Effector memory CD8-positive, alpha-beta T cell (primary cell): ENCODE measurements at places on chromosomes 7 and 10.

GRCh38 chr10:24681572-24682088 is 42.1 kb downstream of the ARHGAP21 start:
- no peaks in the 10 kb centered on the region for H3K27me3 ChIP-seq
- no peak overlapping the region for H3K27ac ChIP-seq
- H3K4me1 ChIP-seq, result no peaks in the 10 kb centered on the region
- peaks cover 3% of the 10 kb centered on the region for H3K36me3 ChIP-seq

- peak overlapping the region; percentile 99 for H3K27ac ChIP-seq
- H3K4me1 ChIP-seq, result peaks cover 24% of the 10 kb centered on the region
- peaks cover 11% of the 10 kb centered on the region for H3K27me3 ChIP-seq
- peaks cover 29% of the 10 kb centered on the region for H3K36me3 ChIP-seq
- H3K4me3 ChIP-seq, result peak overlapping the region; percentile 83
- no peak for DNase-seq
These were observed 1.7 kb downstream of the SFXN3 start for GRCh38 chr10:101032637-101033224.

GRCh38 chr7:96203786-96204185 is 118.1 kb downstream of the SLC25A13 start:
- H3K4me1 ChIP-seq, result no peaks in the 10 kb centered on the region
- H3K4me3 ChIP-seq, result no peak overlapping the region
- H3K27ac ChIP-seq, result no peak overlapping the region
- H3K27me3 ChIP-seq, result no peaks in the 10 kb centered on the region
- H3K36me3 ChIP-seq, result peaks cover 6% of the 10 kb centered on the region

DNA sequence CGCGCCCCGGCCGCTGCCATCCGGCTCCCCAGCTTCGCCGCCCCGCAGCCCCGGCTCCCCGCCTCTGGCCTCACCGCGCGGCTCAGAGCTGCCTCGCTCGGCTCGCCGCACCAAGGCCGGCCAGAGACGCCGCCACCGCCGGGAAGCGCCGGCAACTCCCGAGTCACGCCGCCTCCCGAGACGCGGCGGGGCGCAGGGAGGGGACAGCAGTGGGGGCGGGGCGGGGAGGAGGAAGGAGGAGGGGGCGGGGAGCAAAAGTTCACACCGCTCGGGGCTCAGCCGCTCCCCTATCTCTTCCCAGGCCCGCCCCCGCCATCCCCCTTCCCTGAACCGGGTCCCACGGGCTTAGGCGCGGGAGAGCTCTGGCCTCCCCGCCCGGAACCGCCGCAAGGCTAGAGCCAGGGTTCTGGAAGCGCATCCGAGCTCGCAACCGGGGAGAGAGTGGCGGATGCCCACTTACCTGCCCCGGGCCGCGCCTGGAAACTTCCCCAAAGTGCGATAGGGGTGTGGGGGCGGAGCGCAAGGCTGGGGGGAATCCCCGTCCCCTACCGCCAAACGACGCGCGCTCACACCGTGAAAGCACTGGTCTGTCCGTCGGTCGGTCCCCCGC is 1.0 kb downstream of the CHST15 start:
- no peak overlapping the region for H3K4me3 ChIP-seq
- no peaks in the 10 kb centered on the region for H3K4me1 ChIP-seq
- no peak for DNase-seq
- H3K27ac ChIP-seq, result no peak overlapping the region
- peaks cover 4% of the 10 kb centered on the region for H3K36me3 ChIP-seq

DNA sequence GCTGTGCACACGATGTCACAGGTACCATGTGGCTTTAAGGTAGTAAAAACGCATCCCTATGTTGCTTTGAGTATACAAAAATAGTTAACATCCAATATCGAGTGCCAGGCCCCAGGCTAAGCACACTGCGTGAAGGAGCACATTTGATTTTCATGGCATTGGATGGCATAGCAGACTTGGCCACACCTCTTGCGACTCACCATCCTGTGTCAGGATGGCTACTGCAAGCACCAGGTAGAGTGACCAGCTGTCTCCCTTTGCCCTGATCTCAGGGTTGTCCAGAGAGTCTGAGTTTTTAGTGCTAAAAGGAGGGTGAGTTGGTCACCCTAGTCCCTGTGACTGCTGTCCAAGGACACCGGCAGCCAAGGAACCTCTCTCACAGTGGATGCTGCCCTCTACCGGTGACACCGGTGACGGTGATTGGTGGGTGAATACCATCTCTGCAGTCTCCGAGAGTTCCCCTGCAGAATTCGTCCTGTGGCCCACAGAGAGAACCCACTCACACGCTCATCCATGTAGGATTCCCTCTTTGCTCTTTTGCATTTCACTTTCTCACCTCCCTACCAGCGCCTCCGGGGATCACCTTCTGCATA is 76.1 kb downstream of the BICC1 start:
- no peaks in the 10 kb centered on the region for H3K4me1 ChIP-seq
- no peak for DNase-seq
- no peaks in the 10 kb centered on the region for H3K27me3 ChIP-seq
- no peak overlapping the region for H3K27ac ChIP-seq
- no peaks in the 10 kb centered on the region for H3K36me3 ChIP-seq
- H3K4me3 ChIP-seq, result no peak overlapping the region

GRCh38 chr7:86339051-86339450 is 304.7 kb upstream of the GRM3 start:
- H3K27ac ChIP-seq, result no peak overlapping the region
- no peaks in the 10 kb centered on the region for H3K27me3 ChIP-seq
- no peaks in the 10 kb centered on the region for H3K36me3 ChIP-seq
- DNase-seq, result no peak

GRCh38 chr10:62048919-62049623 is 147.6 kb downstream of the ARID5B start:
- H3K4me1 ChIP-seq, result peaks cover 83% of the 10 kb centered on the region
- H3K4me3 ChIP-seq, result peak overlapping the region; percentile 81
- peaks cover 33% of the 10 kb centered on the region for H3K36me3 ChIP-seq
- H3K27me3 ChIP-seq, result no peaks in the 10 kb centered on the region
- DNase-seq, result peak; percentile 39

DNA sequence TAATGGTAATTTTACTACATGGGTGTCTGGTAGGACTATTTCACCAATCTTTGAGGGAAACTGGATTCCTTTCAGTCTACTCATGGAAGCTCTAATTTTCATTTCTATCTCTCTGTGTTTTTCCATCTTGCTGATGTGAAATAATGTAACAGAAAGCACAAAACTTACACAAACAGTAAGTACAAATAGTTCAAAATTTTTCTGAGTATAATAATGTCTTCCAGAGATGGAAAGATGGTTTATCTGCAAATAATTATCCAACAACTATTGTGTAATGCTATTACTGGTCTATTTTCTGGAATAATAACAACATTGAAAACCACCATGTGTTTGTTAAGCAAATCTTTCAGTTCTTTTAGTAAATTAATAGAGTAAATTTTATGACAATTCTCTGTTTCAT is 565.8 kb upstream of the MGMT start:
- H3K36me3 ChIP-seq, result no peaks in the 10 kb centered on the region
- no peak overlapping the region for H3K27ac ChIP-seq
- no peak overlapping the region for H3K4me3 ChIP-seq
- H3K4me1 ChIP-seq, result no peaks in the 10 kb centered on the region
- no peak for DNase-seq

DNA sequence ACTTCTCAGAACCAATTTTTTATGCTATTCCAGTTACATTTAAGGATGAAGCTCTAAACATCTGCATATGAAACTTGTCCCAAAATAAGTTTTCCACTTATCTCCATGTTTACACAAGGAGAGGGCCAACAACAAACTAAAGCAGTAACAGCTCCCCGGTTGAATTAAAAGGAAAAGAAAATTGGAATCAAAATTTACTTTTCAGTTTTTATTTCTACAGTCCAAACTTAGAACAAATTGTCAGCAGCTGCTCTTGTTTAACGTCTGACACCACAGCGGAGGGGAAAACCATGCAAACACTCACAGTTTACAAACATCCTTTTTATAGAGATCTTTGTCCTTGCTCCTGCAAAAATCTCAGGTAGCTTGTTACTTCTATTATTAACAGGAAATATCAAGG is 101.3 kb downstream of the COL28A1 start:
- H3K27me3 ChIP-seq, result peaks cover 41% of the 10 kb centered on the region
- DNase-seq, result no peak
- no peaks in the 10 kb centered on the region for H3K4me1 ChIP-seq

- H3K36me3 ChIP-seq, result no peaks in the 10 kb centered on the region
- peak; percentile 4 for DNase-seq
- no peak overlapping the region for H3K27ac ChIP-seq
- no peak overlapping the region for H3K4me3 ChIP-seq
- no peaks in the 10 kb centered on the region for H3K4me1 ChIP-seq
These were observed 63.9 kb upstream of the LOXL4 start for GRCh38 chr10:98331885-98332284.

DNA sequence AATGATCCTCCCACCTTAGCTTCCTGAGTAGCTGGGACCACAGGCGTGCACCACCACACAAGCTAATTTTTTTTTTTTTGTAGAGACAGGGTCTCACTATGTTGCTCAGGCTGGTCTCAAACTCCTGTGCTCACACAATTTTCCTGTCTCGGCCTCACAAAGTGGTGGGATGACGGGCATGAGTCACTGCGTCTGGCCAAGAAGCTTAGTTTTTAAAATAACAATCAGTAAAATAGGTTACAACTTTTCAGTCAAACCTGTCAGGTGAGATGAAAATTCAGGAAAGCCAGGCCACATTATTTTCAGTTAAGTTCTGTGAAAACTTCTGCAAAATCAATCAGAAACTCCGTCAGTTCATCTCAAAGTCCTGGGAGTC is 55.4 kb downstream of the FAM241B start:
- H3K27me3 ChIP-seq, result peaks cover 77% of the 10 kb centered on the region
- no peak overlapping the region for H3K4me3 ChIP-seq
- no peaks in the 10 kb centered on the region for H3K4me1 ChIP-seq
- no peak for DNase-seq
- H3K27ac ChIP-seq, result no peak overlapping the region

- H3K27ac ChIP-seq, result no peak overlapping the region
- DNase-seq, result no peak
- H3K27me3 ChIP-seq, result no peaks in the 10 kb centered on the region
- H3K4me1 ChIP-seq, result no peaks in the 10 kb centered on the region
- no peaks in the 10 kb centered on the region for H3K36me3 ChIP-seq
These were observed 318.5 kb upstream of the ZWINT start for GRCh38 chr10:56679578-56679977.

GRCh38 chr7:69430384-69431021 is 167.8 kb upstream of the AUTS2 start:
- H3K4me1 ChIP-seq, result peaks cover 4% of the 10 kb centered on the region
- H3K4me3 ChIP-seq, result no peak overlapping the region
- peaks cover 3% of the 10 kb centered on the region for H3K36me3 ChIP-seq

GRCh38 chr7:78703391-78703790 is 750.1 kb downstream of the MAGI2 start:
- H3K27ac ChIP-seq, result no peak overlapping the region
- H3K36me3 ChIP-seq, result no peaks in the 10 kb centered on the region
- no peak for DNase-seq
- H3K4me3 ChIP-seq, result no peak overlapping the region
- no peaks in the 10 kb centered on the region for H3K27me3 ChIP-seq
- H3K4me1 ChIP-seq, result no peaks in the 10 kb centered on the region

DNA sequence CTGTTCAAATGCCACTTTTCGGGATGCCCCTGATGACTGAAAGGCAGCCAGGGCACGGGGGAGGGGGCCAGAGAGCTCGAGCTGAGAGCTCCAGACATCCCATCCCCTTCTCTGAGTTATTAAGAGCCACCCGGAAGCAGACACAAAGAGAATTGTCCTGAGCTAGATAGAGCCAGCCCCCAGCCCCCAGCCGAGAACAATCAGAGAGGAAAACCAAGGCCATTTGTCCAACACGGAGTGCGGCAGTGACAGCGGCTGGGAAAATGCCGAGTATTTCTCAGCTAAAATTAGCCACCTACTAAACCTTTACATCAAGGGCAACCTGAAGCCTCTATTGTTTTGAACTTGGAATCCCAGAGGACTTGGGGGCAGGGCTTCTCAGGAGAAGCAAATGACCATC is 51.0 kb downstream of the UNC5B start:
- H3K27me3 ChIP-seq, result peaks cover 24% of the 10 kb centered on the region
- H3K36me3 ChIP-seq, result no peaks in the 10 kb centered on the region
- H3K4me3 ChIP-seq, result no peak overlapping the region
- no peak overlapping the region for H3K27ac ChIP-seq

DNA sequence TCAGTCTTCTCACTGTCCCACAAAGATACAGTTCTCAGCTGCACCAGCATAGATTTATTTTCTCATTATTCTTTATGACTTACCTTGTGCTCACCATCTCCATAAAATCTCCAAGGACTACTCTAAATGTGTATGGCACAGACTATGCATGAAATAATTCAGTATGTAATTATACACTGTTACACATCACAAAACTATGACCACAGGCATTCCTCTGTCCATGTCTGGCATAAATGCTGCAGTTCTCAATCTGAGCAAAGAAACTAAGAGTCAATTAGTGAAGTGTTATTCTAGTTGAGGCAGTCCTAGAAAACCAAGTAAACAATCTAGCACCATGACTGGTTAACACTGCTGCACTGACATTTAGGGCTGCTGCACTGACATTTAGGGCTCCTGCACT is 2.7 kb downstream of the CYCS start:
- no peak overlapping the region for H3K27ac ChIP-seq
- DNase-seq, result no peak
- peaks cover 21% of the 10 kb centered on the region for H3K4me1 ChIP-seq
- H3K4me3 ChIP-seq, result no peak overlapping the region
- H3K27me3 ChIP-seq, result no peaks in the 10 kb centered on the region

- H3K4me1 ChIP-seq, result peaks cover 7% of the 10 kb centered on the region
- H3K4me3 ChIP-seq, result no peak overlapping the region
- no peak for DNase-seq
- H3K27me3 ChIP-seq, result no peaks in the 10 kb centered on the region
- H3K27ac ChIP-seq, result no peak overlapping the region
These were observed 15.8 kb upstream of the ZC3HAV1L start for GRCh38 chr7:139051655-139052054.

DNA sequence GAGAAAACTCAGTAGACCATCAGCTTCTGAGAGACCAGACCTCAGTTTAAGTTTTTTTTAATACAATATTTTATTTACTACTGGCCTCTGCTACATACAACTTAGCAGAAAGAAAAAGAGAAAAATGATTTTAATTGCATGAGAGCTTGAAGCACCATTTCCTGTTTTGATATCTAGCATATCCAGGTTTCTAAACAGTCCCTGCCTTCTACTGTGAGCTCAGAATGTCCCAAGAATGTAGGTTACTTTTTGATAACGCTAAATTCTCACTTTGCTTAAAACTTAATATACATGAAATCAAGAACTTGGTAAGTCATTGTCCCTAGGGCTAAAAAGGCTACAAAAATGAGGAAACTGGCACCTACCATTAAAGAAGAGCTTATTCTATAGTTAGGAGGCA is 7.0 kb downstream of the TMEM243 start:
- no peaks in the 10 kb centered on the region for H3K27me3 ChIP-seq
- peak overlapping the region; percentile 22 for H3K27ac ChIP-seq
- peaks cover 59% of the 10 kb centered on the region for H3K4me1 ChIP-seq

GRCh38 chr7:95950698-95951097 is 178.3 kb downstream of the DYNC1I1 start:
- no peaks in the 10 kb centered on the region for H3K4me1 ChIP-seq
- H3K27ac ChIP-seq, result no peak overlapping the region
- DNase-seq, result no peak
- no peaks in the 10 kb centered on the region for H3K36me3 ChIP-seq
- H3K27me3 ChIP-seq, result peaks cover 6% of the 10 kb centered on the region

- no peak overlapping the region for H3K27ac ChIP-seq
- no peaks in the 10 kb centered on the region for H3K36me3 ChIP-seq
These were observed 18.3 kb upstream of the LRGUK start for GRCh38 chr7:134108802-134109201.
